ENCODE measurements at places on chromosomes 16 and 17.
A peak's percentile ranks its signal among the peaks of the same experiment; 100 is the strongest.

DNA sequence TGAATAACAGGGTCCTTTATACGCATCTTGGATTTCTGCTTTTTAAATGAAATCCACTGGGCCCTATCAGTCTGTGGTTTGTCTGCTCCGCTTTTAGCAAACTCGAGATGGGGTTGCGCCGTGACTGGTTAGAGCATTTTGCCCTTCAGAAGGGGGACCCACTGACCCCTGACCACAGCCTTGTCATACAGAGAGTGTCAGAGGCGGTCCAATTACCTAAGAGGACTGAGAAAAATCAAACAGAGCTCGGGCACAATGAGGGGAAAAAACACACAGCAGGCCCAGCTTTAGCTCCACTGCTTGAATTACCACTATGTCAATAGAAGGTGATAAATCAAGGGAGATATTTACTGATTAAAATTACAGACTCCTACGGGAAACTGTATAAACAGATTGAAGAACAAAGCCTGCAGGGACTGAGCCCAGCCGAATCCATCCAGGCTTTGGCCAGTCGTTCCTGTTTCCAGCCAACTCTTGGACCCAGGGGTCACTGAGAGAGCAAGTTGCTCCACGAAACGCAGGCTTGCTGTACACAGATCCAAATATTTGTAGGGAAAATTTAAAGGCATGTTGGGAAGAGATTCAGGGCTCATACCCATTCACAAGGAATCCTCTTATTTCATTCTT, 131.9 kb upstream of the ZFHX3 start:
- no peaks in the 10 kb centered on the region for H3K36me3 ChIP-seq
- no peak overlapping the region for H3K27ac ChIP-seq
- DNase-seq, result no peak

DNA sequence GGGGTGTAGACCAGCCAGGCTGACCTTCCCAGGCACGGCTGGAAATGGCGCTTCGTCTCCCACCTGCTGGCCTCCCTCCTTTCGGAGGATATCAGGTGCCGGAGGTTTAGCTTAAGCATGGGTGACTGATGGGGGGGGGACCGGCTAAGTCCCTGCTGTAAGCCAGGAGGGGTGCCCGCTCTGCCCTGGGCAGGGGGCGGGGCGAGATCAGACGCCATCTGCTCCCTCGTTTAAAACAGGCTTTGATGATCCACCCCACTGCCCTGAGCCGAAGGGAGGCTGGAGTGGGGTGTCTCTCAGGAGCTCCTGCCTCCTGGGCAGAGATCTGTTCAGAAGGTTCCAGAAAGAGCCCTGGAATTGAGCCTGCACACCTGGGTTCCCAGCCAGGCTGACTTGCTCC, 26.0 kb downstream of the C16orf74 start:
- no peak overlapping the region for H3K27ac ChIP-seq
- DNase-seq, result no peak
- no peaks in the 10 kb centered on the region for H3K4me1 ChIP-seq
- peaks cover 6% of the 10 kb centered on the region for H3K36me3 ChIP-seq

- no peak overlapping the region for H3K4me3 ChIP-seq
- DNase-seq, result no peak
- H3K4me1 ChIP-seq, result peaks cover 10% of the 10 kb centered on the region
- H3K27ac ChIP-seq, result no peak overlapping the region
- no peaks in the 10 kb centered on the region for H3K27me3 ChIP-seq
- no peaks in the 10 kb centered on the region for H3K36me3 ChIP-seq
These were observed 233.7 kb downstream of the ZFHX3 start for GRCh38 chr16:72814226-72814625.

GRCh38 chr16:89073346-89074071, 20.1 kb upstream of the ACSF3 start:
- H3K4me3 ChIP-seq, result no peak overlapping the region
- no peak overlapping the region for H3K27ac ChIP-seq
- no peak for DNase-seq
- H3K36me3 ChIP-seq, result no peaks in the 10 kb centered on the region
- H3K27me3 ChIP-seq, result no peaks in the 10 kb centered on the region

DNA sequence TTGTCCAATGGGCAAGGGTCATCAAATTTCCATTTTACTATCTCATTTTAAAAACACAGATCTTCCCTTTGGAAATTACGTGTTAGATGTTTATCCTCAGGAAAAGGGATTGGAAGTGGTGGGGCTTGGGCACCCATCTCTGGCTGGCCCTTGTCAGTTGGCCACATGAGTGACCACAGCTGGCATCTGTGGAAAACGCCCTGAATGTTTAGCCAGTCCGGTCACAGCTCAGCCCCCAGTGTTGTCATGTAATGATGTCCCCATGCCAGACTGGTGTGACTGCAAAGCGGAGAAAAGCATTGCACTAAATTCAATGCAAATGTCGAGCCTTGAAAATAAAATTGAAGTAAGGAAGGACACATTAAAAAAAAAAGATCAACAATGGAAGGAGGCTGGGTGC, 53.0 kb downstream of the TMC6 start:
- H3K27me3 ChIP-seq, result peaks cover under 1% of the 10 kb centered on the region
- no peak overlapping the region for H3K27ac ChIP-seq
- no peaks in the 10 kb centered on the region for H3K4me1 ChIP-seq

DNA sequence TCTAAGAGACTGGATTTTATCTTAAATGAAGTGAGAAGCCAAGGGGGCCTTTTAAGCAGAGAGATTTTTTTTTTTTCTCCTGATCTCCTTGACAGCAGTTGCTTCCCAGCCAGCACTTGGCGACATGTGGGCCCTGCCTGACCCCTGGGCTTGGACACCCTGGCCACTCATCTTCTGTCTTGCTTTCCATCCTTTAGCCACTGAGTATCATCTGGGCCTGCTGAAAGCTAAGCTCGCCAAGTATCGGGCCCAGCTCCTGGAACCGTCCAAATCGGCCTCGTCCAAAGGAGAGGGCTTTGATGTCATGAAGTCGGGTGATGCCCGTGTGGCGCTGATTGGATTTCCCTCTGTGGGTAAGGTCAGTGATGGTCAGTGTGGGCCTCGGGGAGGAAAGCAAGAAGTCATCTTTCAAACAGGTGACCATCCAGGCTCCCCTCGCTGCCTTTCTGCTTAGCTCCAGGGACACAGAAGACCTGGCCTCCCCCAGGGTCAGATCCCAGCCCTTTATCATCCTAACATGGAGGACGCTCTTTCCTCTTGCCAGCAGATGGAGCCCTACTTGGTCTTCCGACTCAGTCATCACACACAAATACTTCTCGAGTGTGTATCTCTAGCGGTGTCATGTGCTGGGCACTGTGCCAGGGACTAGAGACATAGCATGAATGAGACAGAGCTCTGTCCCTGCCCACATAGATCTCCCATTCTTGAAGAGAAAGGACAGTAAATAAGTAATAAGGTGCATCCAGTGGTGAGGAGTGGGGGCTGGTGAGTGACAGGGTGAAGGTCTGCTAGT, 6.1 kb downstream of the DRG2 start:
- H3K4me1 ChIP-seq, result peaks cover 40% of the 10 kb centered on the region
- H3K36me3 ChIP-seq, result peaks cover 12% of the 10 kb centered on the region
- H3K27ac ChIP-seq, result no peak overlapping the region
- H3K27me3 ChIP-seq, result no peaks in the 10 kb centered on the region

DNA sequence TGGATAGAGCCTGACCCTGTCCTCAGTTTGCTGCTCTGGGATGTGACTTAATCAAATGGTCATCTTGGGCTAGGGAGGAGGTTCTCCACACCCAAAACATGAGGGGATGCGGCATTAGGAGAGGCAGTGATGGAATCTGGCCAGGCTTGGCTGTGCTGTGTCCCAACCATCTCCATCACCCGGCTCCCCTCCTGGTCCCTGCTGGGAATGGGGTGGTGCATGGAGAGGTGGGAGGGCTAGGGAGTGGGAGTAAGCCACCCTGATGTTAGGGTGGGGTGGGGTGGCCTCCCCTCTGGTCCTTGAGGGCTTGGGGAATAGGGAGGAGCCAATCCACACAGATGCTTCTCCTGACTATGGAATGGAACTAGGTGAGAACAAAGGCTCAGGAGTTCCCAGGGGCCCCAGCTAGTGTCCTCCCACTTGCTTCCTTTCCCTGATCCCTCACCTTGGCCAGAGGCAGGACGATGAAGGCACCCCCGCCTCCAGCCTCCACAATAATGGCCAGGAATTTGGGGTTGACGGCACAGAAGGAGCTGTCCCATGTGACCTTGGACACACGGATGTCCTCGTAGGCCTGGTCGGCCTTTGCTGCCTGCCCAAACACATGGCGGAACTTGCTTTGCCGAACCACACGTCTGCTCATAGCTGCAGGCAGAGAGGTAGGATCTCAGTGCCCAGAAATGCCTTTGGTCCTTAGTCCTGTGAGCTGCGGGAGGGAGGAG, 1.8 kb downstream of the CORO6 start:
- H3K27ac ChIP-seq, result no peak overlapping the region
- peak overlapping the region; percentile 81 for H3K4me3 ChIP-seq
- DNase-seq, result no peak
- peaks cover 6% of the 10 kb centered on the region for H3K27me3 ChIP-seq
